ENCODE measurements at places on chromosomes 13 and 19.
A peak's percentile ranks its signal among the peaks of the same experiment; 100 is the strongest.

- DNase-seq, result no peak
Measured at GRCh38 chr13:32752997-32753606, 166.8 kb downstream of the PDS5B start.

- peak; percentile 30 for DNase-seq
Measured at GRCh38 chr19:45947926-45948325, 25.7 kb downstream of the NOVA2 start.

DNA sequence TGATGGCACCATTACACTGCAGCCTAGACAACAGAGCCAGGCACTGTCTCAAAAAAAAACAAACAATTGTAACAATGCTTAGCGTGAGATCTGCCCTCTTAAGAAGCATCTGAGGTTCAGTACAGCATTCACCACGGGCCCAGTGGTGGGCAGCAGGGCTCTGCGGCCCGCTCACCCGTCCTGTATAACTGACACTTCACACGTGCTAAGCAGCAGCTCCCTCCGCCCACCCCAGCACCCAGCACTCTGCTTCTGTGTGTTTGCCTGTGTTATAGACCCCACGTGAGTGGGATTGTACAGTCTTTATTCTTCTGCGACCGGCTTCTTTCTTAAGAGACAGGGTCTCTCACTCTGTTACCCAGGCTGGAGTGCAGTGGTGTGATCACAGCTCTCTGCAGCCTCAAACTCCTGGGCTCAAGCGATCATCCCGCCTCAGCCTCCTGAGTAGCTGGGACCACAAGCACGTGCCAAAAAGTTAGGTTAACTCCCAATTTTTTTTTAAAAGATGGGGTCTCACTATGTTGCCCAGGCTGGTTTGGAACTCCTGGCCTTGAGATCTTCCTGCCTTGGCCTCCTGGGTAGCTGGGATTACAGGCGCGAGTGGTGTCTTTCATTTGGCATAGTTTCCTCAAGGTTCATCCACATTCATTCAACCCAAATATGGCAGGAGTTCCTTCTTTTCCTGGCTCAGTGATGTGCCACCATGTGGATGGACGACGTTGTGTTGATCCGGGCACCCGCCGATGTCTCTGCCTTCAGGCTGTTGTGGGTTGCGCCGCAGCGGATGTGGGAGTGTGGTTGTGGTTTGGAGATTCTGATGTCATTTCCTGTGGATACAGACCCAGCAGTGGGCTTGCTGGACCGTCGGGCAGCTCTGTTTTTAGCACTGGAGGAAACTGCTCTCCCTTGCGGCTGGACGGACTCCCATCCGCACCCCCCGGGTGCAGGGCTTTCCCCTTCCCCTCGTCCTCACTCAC lies 170.0 kb downstream of the KDM4B start:
- peak; percentile 45 for DNase-seq

DNA sequence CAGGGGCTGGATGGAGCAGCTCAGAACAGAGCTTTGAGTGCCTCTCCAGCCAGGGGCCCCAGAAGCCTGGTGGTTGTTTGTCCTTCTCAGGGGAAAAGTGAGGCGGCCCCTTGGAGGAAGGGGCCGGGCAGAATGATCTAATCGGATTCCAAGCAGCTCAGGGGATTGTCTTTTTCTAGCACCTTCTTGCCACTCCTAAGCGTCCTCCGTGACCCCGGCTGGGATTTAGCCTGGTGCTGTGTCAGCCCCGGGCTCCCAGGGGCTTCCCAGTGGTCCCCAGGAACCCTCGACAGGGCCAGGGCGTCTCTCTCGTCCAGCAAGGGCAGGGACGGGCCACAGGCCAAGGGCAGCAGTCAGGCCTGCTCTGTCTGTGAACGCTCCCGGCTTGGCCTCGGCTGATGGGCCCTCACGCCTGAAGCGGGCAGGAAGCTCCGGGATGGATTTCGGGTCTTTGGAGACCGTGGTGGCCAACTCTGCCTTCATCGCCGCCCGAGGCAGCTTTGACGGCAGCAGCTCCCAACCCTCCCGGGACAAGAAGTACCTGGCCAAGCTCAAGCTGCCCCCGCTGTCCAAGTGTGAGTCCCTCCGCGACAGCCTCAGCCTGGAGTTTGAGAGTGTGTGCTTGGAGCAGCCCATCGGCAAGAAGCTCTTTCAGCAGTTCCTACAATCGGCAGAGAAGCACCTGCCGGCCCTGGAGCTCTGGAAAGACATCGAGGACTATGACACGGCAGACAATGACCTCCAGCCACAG lies at the start of gene GRK1:
TSS of gene GRK1 (plus strand) at position 269 of the 751 bp plus-strand sequence. CDS start at position 437, 168 bp downstream.
- DNase-seq, result no peak

GRCh38 chr19:38352611-38353010 lies 17.0 kb downstream of the CATSPERG start:
- DNase-seq, result no peak

DNA sequence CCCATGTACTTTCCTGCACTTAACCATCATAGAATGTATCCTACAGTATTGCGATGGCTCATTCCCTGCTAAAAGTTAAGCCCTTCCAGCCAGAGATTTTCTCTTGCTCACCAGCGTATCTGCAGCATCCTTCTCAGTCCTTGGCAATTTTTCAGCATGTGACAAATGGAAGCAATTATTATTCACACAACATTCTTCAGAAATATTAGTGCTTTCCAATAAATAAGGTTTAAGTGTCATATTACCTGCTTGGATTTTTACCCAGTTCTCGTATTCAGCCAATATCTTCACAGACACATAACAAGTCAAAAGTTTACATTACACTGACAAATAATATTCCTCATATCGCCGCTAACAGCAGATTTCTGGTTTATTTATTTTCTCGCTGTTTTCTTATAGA lies 82.3 kb downstream of the POU4F1 start:
- no peak for DNase-seq

GRCh38 chr13:82096256-82096655 lies 1755.3 kb upstream of the SPRY2 start:
- DNase-seq, result no peak

DNA sequence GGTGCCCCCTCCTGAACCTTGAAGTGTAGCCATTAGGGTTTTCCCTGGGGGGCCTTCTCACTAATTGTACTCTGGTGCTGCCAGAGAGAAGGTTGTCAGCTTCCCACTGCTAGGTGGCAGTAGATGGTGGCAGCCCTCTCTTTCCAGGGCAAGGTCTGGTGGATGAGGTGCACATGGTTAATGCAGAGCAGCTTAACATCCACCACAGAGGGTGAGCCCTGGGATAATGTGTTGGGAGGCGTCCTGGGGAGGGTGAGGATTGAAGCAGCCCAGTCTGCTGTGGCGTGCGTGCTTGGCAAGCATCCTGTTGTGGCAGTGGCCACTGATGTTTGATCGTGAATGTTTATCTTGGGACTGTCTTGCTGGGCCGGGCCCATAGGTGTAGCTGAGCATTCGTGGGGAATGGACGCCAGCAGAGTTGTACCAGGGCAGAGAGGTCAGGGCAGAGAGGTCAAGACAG lies 5.8 kb downstream of the EGLN2 start:
- DNase-seq, result no peak

DNA sequence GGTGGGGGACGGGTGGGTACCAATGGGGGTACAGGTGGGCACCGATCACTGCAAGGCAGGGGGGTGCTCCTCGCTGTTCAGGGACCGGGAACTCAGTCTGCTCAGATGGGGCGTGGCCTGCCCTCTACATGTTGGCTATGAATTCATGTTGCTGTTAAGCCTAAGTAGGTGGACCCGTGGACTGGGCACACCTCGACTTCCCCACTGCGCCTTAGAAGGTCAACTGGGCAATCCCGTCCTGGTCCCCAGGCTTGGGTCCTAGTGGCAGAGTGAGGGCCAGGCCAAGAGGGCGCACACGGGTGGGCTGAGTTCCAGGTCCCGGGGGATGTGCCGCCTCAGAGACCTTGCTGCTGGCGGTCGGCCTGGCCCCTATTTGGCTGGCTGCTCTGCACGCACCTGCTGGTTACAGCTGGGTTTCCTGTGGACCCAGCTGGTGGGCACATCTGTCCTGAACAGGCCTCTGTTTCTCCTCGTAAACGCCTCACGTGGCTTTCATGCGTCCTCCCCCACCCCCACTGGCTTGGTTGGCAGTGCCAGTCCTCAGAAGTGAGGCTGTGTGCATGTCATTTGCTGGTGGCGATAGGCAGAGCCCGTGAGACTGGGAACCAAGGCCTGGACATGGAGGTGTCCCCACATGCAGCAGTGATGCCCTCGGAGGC lies 13.5 kb upstream of the ZNF554 start:
- no peak for DNase-seq

GRCh38 chr19:7376151-7376852 lies 27.6 kb downstream of the ARHGEF18 start:
- DNase-seq, result no peak

- DNase-seq, result peak; percentile 98
Measured at GRCh38 chr19:46784262-46785053, 3.9 kb downstream of the SLC1A5 start.

- no peak for DNase-seq
Measured at GRCh38 chr19:33497131-33497777, 24.3 kb downstream of the PEPD start.

DNA sequence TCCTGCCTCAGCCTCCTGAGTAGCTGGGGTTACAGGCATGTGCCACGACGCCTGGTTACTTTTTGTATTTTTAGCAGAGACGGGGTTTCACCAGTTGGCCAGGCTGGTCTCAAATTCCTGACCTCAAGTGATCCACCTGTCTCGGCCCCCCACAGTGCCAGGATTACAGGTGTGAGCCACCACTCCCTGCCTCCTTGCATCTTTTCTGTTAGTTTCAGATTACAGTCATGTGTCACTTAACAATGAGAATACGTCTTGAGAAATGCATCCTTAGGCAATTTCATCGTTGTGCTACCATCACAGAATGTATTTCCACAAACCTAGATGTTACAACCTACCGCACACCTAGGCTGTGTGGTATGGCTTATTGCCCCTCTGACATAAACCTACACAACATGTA lies 180.4 kb downstream of the TM9SF2 start:
- DNase-seq, result no peak

GRCh38 chr13:28615916-28616446 lies 42.9 kb upstream of the POMP start:
- no peak for DNase-seq

GRCh38 chr19:6022570-6023064 lies 44.7 kb upstream of the RANBP3 start:
- DNase-seq, result no peak

- DNase-seq, result no peak
Measured at GRCh38 chr13:55214841-55215345, 1925.8 kb upstream of the PRR20A start.

GRCh38 chr13:35354285-35354684 lies 122.2 kb downstream of the MAB21L1 start:
- DNase-seq, result no peak

GRCh38 chr19:29694669-29695627 lies 20.1 kb downstream of the C19orf12 start:
- DNase-seq, result peak; percentile 75

GRCh38 chr13:110571896-110572777 lies 10.6 kb upstream of the RAB20 start:
- DNase-seq, result no peak

DNA sequence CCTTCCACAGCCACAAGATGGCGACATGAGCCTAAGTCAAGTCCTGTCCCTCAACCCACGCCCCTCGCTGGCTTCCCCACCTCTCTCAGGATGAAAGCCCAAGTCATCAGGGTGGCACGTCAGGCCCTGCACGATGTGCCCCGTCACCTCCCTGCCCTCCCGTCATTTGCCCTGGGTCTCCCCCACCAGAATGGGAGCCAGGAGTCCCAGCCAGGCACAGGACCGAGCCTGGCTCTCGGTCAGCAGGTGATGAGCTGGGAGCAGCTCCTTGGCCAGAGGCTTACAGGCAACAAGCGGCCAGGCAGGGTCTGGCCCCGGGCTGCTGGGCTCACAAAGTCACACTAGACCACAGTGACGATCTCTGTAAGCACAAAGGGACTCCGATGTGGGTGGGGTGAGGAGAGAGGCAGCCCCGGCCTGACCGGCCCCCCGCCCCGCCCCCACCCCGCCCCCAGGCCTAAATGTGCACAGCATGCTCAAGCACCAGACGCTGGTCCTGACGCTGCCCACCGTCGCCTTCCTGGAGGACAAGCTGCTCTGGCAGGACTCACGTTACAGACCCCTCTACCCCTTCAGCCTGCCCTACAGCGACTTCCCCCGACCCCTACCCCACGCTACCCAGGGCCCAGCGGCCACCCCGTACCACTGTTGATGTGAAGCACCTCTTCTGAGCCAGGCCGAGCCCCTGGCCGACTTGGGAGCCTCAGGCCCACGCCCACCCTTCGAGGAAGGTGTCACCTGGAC lies 7.3 kb downstream of the MRPL4 start:
- peak; percentile 79 for DNase-seq

DNA sequence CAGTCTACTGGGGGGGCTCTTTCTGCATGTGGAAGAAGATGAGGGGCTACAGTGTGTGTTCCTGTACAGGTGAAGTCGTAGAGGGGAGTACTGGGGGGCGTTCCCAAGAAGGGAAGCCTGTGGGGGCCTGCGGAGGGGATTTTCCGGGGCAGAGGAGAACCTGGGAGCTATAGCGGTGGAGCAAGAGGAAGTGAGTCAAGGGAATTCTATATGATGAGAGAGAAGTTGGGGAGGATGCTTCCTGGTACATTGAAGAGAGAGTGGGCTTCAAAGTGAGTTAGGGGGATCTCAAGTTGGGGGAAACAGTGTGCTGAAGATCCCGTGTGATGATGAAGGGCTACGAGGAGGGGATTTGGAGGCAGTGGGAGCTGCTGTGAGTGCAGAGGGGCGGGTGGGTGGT lies 1.9 kb upstream of the CACNG8 start:
- no peak for DNase-seq

DNA sequence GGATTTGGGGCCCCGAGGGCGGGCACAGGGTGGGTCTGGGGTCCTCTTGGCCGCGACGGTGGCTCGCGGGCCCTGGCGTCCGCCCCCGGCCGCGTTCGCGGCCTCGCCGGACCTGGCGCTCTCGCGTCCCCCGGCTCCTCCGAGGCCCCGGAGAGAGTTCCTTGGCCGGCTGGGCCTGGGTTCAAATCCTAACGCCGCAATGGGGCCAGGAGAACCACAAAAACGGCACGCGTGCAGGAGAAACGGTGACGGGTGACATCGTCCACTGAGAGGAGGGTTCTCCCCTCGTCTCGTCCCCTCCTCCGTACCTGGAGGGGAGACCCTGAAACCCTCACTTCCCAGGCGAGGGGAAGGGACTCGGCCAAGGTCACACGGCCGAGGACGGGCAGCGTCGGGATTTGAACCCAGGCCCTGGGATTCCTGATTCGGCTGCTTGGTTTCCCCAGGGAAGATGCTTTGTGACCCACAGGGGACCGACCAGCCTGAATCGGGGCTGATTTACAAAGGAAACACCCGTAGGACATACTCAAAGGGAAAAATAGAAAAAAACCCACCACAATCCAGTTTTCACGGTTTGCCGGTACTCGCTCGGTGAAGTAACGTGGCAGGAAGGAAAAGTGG lies 624 bp downstream of the SAFB start:
- DNase-seq, result no peak

- no peak for DNase-seq
Measured at GRCh38 chr19:16660763-16661479, at the start of gene TMEM38A. Gene TMEM38A, plus strand, starts transcription at chr19:16661139. Its CDS starts 79 bp downstream, at chr19:16661218.

DNA sequence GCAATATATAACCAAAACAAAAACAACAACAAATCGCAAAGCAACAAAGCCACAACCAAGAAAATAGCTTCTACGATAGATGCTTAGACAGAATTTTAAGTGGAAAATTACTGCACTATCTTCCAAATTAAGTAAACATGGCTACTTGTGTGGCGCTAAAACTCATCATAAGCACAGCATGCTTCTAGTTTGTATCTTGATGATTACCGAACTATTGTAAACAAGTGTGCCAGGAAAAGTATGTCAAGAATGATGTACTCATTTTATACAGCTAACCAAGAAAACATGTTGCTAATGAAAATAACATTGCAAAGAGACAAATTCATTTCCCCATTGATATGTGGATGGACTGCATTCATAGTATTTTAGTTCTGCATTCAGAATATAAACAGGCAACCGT lies 271.9 kb upstream of the GPC6 start:
- no peak for DNase-seq

All from AG10803 (cell line).